ENCODE measurements at places on chromosomes 5 and 9.

DNA sequence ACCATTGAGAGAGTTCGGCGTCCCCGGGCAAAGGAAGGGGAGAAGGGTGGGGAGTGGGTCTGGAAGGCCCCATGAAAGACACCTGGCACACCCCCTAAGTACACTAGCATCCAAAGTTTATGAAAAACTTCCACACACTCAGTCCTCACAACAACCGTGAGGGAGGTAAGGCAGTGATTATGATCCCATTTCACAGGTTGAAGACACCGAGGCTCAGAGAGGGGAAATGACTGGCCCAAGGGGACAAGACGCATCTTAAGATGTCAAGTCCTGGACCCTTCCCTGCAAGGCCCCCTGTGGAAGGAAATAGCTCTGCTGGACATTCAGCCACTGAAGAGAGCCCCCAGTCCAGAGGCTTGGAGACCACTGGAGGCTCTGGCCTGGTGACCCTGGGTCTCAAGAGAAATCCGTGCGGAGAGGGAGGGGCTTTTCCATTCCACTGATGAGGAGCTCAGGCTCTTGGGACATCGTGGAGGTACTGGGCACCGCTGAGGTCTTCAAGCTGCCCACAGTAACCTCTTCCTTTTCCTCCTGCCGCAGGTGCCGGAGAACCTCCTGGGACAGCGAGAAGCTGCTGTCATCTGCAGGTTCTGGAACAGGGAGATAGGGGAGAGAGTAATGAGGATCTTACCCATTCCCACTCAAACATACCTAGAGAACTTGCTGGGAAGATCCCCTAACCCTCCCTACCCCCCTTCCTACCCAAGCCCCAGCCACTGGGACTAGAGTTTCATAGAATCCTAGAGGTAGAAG is 5.2 kb downstream of the SMIM33 start:
- no peak for DNase-seq

GRCh38 chr5:159120446-159120845 is 20.7 kb upstream of the EBF1 start:
- DNase-seq = no peak

DNA sequence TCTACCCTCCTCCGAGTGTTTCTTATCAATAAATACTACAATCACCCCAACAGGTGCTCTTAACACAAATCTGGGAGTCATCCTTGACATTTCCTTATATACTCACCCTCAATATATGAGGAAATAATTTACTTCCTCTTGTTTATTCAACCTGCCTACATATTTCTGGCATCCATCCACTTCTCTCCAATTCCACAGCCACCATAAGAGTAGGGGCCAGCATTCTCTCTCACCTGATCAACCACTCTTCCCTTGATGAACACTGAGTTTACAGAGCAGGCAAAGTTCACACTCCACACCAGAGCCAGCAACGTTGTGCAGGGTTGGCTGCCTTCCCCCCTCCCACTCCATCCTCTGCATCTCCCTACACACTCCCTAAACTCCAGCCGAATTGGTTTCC is 904.3 kb upstream of the DMAC1 start:
- no peak for DNase-seq

DNA sequence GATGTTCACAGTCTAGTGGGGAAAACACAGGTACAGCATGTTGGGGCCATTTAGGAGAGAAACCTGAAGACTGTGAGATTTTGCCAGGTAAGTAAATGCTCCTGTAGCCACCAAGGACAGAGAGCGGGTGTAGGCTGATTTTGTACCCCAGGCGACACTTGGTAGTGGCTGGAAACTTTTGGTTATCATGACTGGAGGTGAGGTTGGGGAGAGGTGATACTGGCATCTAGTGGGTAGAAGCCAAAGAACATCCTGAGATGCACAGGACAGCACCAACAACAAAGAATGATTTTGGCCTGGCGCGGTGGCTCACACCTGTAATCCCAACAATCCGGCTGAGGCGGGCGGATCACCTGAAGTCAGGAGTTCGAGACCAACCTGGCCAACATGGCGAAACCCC is 38.8 kb upstream of the PWWP2A start:
- DNase-seq = no peak

DNA sequence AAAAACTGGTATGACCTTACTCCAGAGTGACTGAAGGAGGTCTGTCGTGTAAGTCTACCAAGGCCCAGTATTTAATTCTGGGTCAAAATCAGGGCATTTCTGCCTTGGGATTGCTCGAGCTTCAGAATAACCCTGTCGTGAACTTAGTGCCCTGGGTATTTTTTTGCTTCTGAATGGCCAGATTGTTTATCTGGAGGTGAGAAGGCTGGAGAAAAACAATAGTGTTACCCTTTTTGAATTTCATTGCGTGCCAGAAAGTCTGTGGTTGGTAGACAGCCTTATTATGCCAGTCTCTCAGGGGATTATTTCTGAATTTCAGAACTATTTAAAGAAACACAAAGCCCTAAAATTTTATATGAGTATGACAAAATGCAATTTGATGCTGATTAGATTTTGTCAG is 323.4 kb downstream of the CSNK1G3 start:
- DNase-seq = no peak

- DNase-seq = no peak
Observed at GRCh38 chr9:130664251-130665028, at the start of gene PRDM12. TSS of gene PRDM12 (plus strand) at chr9:130664594. CDS start at chr9:130664654, 60 bp downstream.

DNA sequence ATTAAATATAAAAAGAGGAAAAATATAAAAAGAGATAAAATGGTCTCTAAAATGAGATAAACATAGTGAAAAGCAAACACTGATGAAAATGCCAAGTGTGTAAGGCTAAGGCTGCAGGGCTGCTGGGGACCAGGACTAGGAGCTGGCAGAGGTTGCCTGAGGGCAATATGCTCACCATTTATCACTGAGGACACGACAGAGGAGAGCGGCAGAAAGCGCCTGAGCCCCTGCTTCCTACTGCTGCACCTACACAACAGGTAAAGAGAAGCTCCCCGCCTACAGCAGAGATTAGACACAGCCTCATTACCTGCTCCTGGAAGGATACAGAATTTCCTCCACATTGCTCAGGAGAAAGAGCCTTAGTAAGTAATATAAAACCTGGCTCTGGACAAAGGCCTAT is 70.7 kb upstream of the PPP1R2B start:
- DNase-seq = no peak

GRCh38 chr5:159971514-159971913 is 37.4 kb upstream of the TTC1 start:
- no peak for DNase-seq

DNA sequence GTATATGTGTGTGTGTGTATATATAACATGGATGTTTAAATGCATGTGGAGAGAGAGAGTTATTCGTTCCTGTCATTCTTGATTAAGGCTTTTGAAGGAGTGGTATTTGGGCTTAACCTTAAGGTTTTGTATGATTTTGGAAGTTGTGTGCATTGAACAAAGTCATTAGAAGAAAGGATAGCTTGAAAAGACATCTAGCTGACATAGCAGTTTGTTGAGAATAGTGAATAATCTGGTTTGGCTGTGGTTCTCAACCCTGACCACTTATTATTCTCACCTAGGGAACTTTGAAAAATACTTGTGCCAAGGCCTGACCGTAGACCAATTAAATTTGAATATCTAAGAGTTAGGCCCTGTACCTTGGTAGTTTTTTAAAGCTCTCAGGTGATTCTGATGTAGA is 141.1 kb upstream of the SH3GL2 start:
- DNase-seq = no peak

GRCh38 chr9:134773842-134774241 is 106.8 kb upstream of the FCN2 start:
- DNase-seq = no peak

DNA sequence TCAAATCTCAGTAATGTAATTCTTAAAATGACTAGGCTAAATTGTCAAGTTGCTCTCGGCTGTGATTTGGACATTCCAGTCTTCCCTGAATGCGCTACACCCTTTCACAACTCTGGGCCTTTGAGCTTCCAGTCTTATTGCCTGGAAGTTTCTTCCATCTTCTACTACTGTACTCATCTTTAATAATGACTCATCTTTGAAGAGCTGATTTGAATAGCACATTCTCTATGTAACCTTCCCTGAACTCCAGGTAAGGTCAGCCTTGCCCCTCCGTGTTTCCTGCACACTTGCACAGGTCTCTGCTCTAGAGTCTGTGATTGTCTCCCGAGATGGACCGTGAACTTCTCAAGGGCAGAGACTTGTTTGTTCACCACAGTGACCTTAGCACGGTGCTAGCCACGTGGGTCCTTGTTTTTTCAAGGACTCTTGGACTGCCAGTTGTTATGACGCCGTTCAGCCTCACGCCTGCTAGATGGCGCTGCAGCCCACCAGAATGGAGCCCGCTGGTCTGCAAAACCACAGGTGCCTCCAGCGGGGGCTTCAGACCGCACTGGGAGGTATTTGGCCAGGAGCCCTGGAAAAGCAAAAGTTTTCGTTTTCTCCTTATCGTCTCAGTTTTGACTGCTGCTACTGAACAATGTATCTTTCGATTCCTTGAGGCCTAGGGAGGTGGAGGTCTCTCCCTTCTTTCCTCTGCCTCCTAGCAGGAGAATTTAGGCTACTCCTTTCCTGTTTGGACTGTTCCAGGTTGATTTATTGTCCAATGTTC is 44.4 kb downstream of the SEC61B start:
- peak; percentile 12 for DNase-seq

GRCh38 chr5:32074401-32074800 is 99.7 kb downstream of the GOLPH3 start:
- no peak for DNase-seq

DNA sequence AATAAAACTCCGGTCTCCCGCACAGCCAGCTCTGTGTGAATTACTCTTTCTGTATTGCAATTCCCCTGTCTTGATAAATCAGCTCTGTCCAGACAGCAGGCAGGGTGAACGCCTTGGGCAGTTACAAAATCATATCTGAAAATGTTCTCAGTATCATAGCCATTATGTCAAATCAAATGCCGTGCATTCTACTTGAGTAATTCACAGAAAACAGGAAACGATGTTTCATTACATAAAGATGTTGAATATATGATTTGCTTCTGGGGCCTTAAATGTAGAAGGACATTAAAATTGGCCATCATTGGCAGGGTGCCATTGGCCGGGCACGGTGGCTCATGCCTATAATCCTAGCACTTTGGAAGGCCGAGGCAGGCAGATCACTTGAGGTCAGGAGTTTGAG is 8.5 kb downstream of the POLR3G start:
- no peak for DNase-seq

- DNase-seq = no peak
Observed at GRCh38 chr9:134982311-134982710, 64.6 kb upstream of the FCN1 start.

- no peak for DNase-seq
Observed at GRCh38 chr5:74510476-74511075, 130.0 kb downstream of the ENC1 start.

DNA sequence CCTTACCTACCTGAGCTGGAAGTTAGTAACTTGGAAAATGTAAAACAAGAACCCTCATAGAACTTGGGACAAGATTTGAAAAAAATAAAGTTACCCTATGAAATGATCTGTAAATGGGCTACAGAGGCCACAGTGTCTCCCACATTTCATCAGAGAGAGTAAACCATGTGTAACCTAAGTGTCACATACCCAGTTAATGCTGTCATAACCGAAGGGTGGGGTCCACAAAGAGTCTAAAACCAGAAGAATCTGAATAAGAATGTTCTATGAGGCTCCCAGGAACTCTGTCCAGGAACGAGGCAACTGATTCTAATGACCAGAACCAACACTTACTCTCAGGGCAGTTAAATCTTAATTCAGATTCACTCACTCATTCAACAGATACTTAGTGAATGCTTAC is 1.0 kb upstream of the FAM13B start:
- no peak for DNase-seq

DNA sequence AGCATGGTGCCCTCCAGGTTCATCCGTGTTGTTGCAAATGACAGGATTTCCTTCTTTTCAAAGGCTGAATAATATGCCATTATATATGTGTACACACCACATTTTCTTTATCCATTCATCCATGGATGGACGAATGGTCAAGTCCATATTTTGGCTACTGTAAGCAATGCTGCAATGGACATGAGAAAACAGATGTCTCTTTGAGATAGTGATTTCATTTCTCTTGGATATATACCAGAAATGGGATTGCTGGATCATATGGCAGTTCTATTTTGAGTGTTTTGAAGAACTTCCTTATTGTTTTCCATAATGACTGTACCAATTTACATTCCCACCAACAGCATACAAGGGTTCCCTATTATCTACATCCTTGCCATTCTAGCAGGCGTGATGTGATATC is 67.9 kb downstream of the TEK start:
- no peak for DNase-seq

DNA sequence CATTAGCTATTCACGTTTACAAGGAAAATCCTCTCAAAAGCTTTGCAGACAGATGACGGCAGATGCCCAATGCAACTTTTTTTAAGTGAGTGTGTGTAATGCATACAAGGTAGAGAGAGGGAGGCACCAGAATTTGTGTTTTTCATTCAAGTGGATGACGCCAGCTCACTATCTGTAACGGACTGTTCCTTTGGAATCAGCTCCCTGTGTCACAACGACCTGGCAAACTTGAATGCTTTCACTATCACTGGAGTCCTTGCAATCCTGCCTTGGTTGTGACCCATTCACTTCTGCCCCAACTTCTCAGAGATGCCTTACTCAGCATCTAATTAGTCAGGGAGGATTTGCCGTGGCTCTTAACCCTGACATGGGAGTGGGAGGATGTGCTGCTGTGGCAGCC is 148.5 kb downstream of the BNC2 start:
- DNase-seq = no peak

GRCh38 chr9:34994900-34995669 is 5.5 kb downstream of the DNAJB5 start:
- DNase-seq = no peak

DNA sequence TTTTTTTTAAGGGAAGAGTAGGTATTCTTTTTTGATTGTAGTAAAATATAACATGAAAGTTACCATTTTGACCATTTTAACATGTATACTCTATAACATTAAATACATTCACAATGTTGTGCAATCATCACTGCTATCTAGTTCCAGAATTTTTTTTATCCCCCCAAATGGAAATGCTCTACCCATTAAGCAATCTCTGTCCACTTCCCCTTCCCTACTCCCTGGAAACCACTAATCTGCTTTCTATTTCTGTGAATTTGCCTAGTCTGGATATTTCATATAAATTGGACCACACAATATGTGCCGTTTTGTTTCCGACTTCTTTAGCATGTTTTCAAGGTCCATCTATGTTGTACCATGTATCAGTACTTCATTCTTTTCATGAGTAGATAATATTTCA is 429.5 kb downstream of the TLE1 start:
- DNase-seq = no peak

DNA sequence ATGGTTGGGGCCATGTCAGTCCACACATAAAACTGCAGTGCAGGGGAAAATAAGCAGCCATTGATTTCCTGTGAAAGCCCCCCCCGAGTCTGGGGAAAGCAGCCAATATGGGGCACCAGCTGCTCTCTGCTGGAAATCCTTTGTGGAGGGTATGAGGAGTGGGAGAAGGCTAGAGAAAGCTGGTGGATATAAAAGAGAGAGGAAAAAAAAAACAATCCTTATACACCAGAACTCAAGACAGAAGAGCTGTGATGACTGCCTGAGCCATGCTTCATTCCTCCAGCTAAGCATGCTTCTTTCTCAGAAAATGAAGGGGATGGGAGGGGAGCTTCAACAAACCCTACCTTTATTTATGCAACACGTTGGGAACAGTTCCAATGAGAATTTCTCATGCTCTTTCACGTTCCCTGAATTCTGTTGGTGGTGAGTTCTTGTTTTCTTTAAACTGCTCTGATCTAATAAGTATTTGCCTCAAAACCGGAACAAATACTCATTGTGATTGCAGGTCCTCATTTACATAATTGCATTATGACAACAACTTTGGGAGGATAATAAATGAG is 688.0 kb upstream of the SEMA6A start:
- DNase-seq = no peak

- DNase-seq = no peak
Observed at GRCh38 chr5:153938191-153938842, 100.4 kb downstream of the FAM114A2 start.

Data from activated effector memory CD4-positive, alpha-beta T cell treated with Interleukin-2 at 50 U/mL for 16 hours (primary cell).